ENCODE measurements at places on chromosomes 12 and 14.

DNA sequence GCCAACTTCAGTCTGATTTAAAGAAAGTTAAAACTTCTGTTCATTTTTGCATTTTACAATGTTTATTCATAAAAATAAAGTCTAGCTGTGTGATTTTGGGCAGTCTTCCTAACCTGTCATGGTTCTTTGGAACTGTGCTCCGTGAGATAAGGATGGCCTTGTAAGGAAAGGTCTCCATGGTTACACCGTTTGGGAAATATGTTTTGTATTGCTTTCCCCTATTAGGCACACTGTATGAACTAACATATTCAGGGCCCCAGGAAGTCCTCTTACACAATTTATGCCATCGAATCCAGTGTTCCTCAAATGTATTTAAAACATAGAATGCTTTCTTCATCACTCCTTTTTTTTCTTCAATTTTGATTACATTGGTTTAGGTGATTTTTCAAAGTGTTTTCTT is 54.5 kb downstream of the APAF1 start:
- DNase-seq, result peak; percentile 36

DNA sequence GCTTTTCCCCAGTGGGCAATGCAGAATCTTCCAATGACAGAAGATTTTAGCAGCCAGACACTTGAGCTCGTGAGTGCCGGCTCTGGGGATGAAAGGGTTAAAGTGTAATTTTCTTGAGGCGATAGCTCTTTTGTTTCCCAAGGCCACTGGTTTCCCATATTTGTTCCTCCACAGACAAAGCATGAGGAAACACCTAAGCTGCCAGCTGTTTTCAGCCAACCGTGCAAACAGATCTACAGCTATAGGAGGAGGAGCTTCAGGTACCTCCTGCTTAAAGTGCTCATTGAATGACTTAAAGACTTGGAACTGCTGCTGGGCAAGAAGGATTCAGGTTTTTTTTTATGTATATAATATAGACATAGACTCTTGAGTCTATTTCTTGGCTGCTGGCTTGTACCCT is 1311.5 kb downstream of the TMEM121 start:
- no peak for DNase-seq

DNA sequence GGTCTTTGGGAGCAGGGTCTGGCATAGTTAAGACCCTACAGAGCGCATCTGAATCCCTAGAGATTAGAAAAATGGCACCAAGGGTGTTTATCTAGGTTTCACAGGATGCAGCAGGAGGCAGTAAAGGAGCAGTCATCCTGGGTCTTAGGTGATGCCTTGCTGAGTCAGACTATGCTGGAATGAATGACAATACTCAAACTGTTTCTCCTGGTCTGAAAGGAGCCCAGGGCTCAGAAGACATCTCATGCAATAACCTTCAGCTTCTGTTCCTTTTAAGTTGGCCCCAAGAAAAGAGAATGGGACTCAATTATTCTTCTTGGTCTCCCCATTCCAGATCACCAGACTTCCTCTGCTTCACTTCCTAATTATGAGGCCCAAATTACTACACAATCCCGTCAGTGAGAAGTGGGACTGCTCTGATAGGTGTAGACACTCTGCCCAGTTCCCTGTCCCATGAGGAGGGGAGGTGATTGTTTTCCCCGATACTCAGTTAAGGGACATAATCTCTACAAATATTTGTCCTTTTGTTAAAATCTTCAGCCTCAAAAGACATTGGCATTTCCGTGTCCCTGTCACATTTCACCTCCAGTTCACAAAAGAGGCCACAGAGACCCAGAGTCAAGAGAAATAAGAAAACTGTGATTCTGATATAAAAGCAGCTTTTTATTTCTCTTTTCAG is 14.8 kb upstream of the APOF start:
- DNase-seq, result no peak

DNA sequence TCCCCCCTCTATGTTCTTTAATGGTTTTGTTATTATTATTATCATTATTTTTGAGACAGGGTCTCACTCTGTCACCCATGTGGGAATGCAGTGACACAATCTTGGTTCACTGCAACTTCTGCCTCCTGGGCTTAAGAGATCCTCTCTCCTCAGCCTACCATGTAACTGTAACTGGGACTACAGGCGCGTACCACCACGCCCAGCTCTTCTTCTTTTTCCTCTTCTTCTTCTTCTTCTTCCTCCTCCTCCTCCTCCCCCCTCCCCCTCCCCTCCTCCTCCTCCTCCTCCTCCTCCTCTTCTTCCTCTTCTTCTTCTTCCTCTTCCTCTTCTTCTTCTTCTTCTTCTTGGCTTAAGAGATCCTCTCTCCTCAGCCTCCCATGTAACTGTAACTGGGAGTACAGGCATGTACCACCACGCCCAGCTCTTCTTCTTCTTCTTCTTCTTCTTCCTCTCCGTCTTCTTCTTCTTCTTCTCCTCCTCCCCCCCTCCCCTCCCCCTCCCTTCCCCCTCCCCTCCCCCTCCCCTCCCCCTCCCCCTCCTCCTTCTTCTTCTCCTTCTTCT is 5.4 kb upstream of the KRT7 start:
- no peak for DNase-seq

GRCh38 chr14:80768646-80769045 is 172.9 kb downstream of the CEP128 start:
- DNase-seq, result no peak
